ENCODE measurements at places on chromosomes 12 and 14. TPM values are rescaled to one million over a fixed set of nuclear protein-coding genes. Genes with fewer than 3 reads are reported as not detected.

The JDP2 gene
- 10.6 TPM for total RNA-seq

The ARHGEF40 gene
- 2.6 TPM for total RNA-seq

The TMTC1 gene
- total RNA-seq = 5.1 TPM

The FCF1 gene
- total RNA-seq = 57.8 TPM

The GRIP1 gene
- 1.2 TPM for total RNA-seq

The EVL gene
- 61.9 TPM for total RNA-seq

The PTPRR gene
- 0.46 TPM for total RNA-seq

The SLCO1B1 gene
- not detected for total RNA-seq

The KIF5A gene
- total RNA-seq = 0.12 TPM

The AQP6 gene
- total RNA-seq = not detected

The CLEC4C gene
- not detected for total RNA-seq

The TEP1 gene
- total RNA-seq = 40.3 TPM

The KRT73 gene
- not detected for total RNA-seq

The CD27 gene
- total RNA-seq = not detected

The DTX3 gene
- total RNA-seq = 25.9 TPM

The SDR39U1 gene
- total RNA-seq = 40.2 TPM

The C3AR1 gene
- total RNA-seq = 0.22 TPM

The NR4A1 gene
- total RNA-seq = 6.8 TPM
